ENCODE measurements at places on chromosomes 2 and 18.

- no peak for DNase-seq
These were observed 180.0 kb downstream of the GLI2 start for GRCh38 chr2:120915670-120916069.

GRCh38 chr2:127155028-127155581 is 48.2 kb upstream of the BIN1 start:
- peak; percentile 59 for DNase-seq

- no peak for DNase-seq
These were observed 746.9 kb upstream of the NRXN1 start for GRCh38 chr2:51778806-51779205.

DNA sequence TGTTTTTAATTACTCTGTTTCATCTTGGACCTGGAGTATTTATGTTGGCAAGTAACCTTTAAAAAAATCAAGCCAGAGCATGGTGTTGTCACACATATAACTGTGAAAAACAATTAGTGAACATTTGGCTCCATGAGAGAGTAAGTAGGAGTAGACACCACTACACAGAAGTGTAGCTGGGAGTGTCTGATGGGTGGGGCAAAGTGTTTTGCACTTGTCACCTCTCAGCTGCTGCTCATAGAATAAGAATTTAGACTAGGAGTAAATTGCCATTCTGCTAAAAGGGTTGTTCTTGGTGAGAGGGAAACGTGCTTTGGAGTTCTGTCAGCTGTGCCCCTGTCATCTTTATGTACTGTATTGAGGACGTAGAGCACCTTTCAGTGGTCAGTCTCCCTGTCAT is 114.5 kb downstream of the TTC27 start:
- no peak for DNase-seq

DNA sequence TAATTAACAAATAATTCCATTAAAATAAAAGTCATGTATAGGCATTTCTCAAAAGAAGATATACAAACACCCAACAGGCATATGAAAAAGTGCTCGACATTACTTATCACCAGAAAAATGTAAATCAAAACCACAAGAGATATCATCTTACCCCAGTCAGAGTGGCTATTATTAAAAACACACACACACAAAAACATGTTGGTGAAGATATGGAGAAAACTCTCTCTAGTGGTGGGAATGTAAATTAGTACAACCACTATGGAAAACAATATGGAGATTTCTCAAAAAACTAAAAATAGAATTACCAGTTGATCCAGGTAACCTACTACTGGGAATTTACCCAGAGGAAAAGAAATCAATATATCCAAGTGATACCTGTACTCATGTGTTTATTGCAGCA is 966.3 kb upstream of the POU3F3 start:
- no peak for DNase-seq

- DNase-seq = no peak
These were observed 10.1 kb downstream of the DPP4 start for GRCh38 chr2:162063899-162064298.

- DNase-seq = no peak
These were observed 709.5 kb upstream of the ACVR2A start for GRCh38 chr2:147135376-147135775.

- peak; percentile 6 for DNase-seq
These were observed 195.1 kb downstream of the EXOC6B start for GRCh38 chr2:72630767-72631166.

GRCh38 chr2:14751581-14751980 is 119.1 kb downstream of the LRATD1 start:
- DNase-seq = no peak

GRCh38 chr2:238898534-238899281 is 50.8 kb downstream of the TWIST2 start:
- DNase-seq = no peak

DNA sequence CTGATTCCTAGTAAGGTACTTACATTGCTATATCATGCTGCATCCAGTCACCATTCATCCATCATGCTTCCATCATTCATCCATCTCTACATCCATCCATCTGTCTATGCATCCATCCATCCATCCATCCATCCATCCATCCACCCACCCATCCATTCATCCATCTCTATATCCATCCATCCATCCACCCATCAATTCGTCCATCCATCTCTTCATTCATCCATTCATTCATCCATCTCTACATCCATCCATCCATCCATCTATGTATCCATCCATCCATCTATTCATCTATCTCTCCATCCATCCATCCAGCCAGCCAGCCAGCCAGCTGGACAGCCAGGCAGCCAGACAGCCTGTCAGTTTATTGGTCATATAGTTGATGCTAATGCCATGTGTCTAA is 20.7 kb downstream of the PRKCE start:
- DNase-seq = no peak

DNA sequence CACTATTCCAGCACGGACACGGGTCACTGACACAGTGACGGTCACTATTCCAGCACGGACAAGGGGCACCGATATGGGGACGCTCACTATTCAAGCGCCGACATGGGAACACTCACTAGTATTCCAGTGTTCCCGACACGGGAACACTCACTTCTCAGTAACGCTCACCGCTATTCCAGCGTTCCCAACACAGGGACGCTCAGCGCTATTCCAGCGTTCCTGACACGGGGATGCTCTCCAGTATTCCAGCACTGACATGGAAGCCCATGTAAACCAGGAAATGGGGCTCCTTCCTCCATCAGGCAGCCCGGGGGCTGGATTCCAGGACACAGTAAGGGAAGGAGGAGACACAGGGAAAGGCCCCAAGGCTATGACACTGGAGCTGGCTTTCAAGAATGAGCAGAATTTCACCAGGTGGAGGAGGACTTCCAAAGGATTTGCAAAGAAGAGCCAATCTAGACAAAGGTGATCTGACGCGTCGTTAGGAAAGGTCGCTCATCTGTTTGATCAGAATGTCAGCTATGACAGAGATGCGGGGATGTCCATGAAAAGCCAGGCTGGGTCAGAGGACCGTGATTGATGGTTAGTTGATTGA is 196.1 kb downstream of the EIPR1 start:
- no peak for DNase-seq

- DNase-seq = no peak
These were observed 9.9 kb upstream of the GPR35 start for GRCh38 chr2:240615396-240615795.

DNA sequence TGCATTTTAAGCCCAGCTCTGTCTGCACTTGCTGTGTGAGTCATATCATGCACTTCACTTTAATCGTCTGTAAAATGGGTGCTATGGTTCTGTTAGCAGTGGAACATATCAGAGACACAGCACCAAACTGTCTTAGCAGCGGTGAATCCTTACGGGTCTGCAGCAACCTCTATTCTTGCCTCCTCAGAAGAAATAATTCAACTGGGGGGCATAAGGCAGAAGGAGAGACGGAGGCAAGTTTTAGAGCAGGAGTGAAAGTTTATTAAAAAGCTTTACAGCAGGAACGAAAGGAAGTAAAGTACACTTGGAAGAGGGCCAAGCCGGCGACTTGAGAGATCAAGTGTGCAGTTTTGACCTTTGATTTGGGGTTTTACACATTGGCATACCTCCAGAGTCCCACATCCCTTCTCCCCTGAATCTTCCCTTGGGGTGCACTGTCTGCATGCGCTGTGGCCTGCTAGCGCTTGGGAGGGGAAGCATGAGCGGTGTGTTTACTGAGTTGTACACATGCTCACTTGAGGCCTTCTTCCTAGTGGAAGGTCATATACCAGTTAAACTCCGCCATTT is 109.8 kb downstream of the DDX1 start:
- DNase-seq = no peak

GRCh38 chr2:55213822-55214221 is 18.3 kb downstream of the CLHC1 start:
- no peak for DNase-seq

- DNase-seq = no peak
These were observed 56.4 kb downstream of the STK25 start for GRCh38 chr2:241451840-241452506.

GRCh38 chr2:111634050-111634794 is 249.8 kb downstream of the ANAPC1 start:
- no peak for DNase-seq

DNA sequence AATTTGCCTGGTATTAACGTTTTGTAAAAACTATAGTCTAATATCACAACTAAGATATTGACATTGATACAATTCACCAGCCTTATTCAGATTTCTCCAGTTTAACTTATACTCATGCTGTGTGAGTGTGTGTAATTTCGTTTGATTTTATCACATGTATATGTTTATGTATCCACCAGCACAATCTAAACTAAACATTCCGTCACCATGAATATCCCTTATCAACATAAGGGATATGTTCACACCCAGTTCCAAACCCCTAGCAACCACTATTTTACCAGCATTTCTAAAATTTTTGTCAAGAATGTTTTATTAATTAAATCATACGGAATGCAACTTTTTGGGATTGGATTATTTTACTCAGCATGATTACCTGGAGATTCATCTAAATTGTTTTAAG is 450.3 kb downstream of the FBXO15 start:
- DNase-seq = no peak

- DNase-seq = no peak
These were observed 169.5 kb downstream of the SLC8A1 start for GRCh38 chr2:40282428-40282827.

GRCh38 chr2:200360364-200360763 is 53.9 kb downstream of the SPATS2L start:
- DNase-seq = no peak

DNA sequence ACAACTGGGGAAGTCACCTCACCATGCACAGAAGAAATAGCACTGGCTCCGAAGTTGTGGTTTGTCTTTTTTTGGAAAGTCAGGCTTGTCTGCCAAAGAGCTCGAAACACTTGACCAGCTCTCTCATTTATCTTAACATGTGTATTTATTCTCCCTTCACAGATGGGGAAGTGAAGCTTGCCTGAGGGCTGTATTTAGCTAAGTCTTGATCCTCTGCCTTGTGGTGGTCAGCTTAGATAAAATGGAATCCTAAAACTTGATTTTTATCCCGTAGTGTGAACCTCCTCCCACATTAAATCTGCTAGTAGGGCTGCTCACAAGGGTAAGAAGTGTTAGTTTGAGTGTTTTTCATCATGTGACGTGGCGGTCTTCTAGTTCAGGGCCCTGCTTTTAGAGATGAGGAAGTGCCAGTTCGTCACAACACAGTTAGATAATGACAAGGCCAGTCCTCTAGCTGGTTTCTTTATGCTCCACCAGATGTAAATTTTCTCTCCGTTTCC is 89.7 kb downstream of the TMEM247 start:
- no peak for DNase-seq

DNA sequence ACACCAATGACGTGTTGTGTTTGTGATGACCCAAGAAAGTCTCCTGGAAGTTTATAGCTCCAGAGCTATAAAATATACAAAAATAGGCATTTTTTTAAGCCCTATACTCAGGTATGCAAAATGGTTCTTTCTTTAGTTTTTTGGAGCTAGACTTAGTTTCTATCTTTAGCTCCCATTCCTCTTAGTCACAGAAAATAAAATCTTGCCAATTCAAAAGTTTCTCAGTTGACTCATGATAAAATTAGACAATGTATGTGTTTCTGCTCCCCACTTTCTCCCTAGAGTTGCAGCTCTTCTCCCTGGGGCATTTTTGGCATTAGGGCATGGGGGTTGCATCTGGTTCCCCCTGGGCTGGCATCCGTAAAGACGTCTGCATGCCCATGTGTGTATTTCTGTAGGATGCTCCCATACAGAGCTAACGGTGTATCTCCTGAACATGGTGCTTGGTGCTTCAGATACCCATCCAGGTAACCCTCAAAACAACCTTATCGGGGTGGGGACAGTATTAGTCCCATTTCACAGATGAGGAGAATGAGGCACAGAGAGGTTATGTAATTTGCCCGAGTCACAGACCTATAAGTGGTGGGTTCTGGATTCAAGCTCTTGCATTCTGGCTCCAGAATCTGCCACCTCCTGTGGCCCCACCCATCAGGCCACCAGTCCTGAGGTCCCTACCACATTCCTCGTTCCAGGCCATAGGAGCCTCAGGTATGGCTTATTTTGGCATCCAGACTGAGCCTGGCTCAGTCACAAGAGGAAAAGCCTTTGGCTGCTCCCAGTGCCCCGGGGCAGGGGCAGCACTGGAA is 43.1 kb upstream of the ASAP2 start:
- DNase-seq = peak; percentile 67

DNA sequence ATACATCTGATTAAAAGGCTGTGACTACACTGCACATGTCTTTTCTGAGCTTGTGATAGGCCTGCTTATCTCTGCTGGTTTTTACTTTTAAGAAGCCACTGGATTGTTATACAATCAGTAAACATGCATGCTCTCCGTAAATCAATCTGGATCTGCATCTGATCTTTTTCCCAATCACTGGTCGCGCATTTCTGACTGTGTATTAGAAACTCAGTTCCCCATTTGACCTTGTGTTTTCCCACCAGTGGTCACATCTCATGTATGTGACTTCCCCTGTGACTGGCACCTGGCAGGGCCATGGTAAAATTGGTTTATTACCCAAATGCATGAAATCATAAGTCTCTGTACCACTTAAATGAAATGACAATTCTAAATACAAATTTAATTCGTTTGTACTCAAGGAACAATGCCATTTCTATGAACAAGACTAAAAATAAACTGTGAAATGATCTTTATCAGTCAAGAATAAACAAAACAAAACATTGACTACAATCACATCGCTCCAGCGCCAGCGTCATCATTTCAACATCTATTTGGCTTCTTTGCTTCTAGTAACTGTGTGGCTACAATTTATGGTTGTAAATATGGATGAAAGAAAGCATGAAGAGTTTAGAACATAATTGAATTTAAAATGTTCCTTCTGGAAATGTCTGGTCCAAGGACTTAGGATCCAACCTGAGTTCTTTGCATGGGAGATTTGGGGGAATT is 396.6 kb upstream of the TRIB2 start:
- no peak for DNase-seq

GRCh38 chr2:241254904-241255351 is 60.5 kb downstream of the HDLBP start:
- DNase-seq = no peak

GRCh38 chr18:34493566-34494358 is 216.3 kb upstream of the DTNA start:
- peak; percentile 4 for DNase-seq

DNA sequence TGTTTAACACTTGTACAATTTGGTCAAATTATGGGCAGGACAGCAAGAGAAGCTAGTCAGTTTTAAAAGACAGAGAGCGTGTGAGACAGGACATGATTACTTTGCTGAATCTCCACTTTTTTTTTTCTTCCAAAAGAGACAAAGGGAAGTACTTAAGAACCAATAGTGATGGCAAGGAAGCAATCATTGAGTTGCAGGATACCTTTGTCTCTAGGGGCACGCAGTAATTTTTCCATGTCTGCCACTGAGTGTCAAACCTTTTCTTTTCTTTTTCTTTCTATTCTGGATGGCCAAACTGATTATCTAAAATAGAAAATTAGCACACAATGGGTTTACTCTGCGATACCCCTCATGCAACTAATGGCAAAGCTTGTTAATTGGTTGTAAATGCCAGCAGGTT is 533.0 kb downstream of the PLCL1 start:
- no peak for DNase-seq

- no peak for DNase-seq
These were observed 173.1 kb downstream of the UXS1 start for GRCh38 chr2:106020821-106021661.

DNA sequence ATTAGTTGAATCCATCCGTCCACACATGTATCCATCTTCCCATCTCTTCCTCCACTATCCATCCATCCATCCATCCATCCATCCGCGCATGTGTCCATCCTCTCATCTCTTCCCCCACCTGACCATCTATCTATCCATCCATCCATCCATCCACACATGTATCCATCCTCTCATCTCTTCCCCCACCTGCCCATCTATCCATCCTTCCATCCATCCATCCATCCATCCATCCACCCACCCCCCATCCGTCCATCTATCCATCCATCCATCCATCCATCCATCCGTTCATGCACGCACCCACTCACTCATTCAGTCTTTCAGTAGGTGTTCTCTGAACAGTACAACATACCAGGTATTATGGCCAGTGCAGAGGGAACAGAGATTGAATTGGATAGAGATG is 18.9 kb upstream of the GREB1 start:
- no peak for DNase-seq

Data from AG08395 (cell line).